Stomach (tissue), 19 donors: ENCODE measurements at places on chromosomes 11 and 22. TPM values are rescaled to one million over a fixed set of nuclear protein-coding genes. Genes with fewer than 3 reads are reported as not detected.

DNA sequence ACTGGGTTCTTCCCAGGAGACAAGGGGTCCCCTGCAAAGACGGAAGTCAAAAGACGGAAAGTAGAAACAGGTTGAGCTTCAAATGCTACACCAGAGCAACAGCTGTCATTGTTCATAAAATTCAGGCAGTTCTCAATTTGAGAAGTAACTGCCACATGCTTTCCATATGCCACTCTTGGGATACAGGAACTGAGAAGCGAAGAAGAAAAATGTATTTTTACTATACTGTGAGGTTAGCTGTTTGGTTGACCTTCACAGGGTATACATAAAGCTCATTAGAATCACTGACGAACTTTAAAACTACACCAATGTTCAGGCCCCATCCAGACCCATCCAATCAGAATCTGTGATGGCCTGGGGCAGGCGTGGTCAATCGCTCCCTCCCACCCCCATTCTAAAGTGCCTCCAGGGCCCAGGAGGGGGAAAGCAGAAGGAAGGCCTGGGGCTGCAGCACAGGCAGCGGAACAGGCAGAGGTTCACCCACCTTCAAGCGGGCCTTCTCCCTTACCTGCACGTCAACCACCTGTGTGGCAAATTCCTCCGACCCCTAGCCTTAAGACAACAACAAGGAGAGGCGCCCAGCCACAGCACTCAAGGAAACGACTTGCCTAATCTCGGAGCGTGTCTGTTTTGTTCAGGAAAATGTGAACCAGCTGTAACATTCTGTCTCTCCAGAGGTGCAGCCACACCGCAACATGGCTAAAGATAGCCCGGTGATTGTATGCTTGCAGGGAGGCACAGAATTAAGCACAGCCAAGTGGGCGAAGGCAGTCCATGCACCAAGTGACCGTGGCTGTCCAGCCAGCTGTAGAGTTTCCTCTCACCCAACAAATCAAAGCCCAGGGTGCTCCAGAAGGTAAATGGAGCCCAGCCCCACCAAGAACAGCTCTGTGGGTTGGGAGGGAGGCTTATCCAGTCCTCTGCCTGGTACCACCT lies 82.6 kb downstream of the MICAL3 start:
- DNase-seq, result no peak

DNA sequence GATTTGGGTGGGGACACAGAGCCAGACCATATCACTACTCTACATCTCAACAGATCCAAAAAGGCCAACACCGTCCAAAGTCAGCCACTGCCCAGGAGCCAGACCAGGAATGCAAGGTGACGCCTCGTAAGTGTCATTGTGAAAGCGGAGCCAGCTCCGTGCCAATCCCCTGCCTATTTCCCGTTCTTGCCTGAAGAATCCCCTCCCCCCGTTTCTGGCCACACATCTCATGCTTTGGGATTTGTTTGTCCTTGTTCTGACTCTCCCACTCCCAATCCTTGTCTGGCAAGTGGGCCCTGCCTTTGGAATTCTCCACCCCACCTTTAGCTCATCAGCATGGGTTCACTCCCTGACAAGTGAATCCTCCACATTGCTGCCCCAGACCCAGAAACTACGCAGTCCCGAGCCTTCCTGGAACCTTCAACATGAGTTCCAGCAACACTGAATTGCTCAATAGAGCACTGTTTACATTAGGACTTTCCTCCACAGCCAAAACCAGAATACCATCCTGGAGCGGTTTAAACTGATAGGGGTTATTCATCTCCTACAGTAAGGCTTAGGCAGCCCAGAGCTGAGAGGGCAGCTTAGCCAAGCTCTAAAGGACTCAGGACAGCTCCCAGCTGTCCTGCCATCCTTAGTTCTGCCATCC lies 6.0 kb upstream of the SLC35C1 start:
- peak; percentile 25 for DNase-seq

GRCh38 chr11:116335078-116335477 lies 437.7 kb downstream of the BUD13 start:
- DNase-seq, result no peak

- DNase-seq, result no peak
These were observed 53.2 kb downstream of the NAT10 start for GRCh38 chr11:34158661-34159060.

CABP4 gene
- 0.50 TPM for polyA plus RNA-seq

SERGEF gene
- polyA plus RNA-seq, result 73.5 TPM

ANKK1 gene
- 0.73 TPM for polyA plus RNA-seq

MAPK8IP1 gene
- polyA plus RNA-seq, result 8.3 TPM
